ENCODE measurements at places on chromosomes 3 and 15.

GRCh38 chr3:123134671-123135070, 67.1 kb upstream of the SEC22A start:
- no peak for DNase-seq

DNA sequence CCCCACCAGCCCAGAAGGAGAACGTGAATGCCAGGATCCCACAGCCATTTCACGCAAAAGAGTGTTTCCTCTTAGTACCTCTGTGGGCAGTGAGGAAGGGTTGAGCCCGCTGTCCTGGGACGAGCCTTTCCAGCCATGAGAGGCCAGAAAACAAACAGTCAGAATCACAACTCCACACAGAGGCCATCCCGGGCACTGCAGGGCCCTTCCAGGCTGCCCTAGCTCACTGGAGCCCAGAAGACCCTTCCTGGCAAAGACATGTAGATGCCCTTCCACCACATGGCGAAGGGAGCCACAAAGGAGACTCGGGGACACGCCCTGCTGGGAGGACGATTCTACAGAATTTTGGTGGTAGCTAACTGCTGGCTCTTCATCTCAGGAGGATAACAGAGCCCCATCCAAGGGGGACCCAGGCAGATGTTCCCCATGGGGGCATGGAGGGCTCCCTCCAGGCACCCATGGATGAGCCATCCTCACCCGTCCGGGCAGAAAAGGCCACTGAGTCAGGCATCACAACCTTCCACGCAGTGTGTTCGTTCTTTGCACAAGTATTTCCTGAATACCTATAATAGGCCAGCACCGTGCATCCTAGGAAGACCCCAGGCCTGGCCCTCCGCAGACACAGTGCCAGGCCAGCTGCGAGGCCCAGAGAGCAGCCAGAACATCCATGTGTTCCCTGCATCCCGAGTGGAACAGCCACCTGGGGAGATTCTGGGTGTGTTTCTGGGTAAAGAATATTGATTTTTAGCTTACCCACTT, 47.2 kb downstream of the SLC12A8 start:
- DNase-seq, result no peak

DNA sequence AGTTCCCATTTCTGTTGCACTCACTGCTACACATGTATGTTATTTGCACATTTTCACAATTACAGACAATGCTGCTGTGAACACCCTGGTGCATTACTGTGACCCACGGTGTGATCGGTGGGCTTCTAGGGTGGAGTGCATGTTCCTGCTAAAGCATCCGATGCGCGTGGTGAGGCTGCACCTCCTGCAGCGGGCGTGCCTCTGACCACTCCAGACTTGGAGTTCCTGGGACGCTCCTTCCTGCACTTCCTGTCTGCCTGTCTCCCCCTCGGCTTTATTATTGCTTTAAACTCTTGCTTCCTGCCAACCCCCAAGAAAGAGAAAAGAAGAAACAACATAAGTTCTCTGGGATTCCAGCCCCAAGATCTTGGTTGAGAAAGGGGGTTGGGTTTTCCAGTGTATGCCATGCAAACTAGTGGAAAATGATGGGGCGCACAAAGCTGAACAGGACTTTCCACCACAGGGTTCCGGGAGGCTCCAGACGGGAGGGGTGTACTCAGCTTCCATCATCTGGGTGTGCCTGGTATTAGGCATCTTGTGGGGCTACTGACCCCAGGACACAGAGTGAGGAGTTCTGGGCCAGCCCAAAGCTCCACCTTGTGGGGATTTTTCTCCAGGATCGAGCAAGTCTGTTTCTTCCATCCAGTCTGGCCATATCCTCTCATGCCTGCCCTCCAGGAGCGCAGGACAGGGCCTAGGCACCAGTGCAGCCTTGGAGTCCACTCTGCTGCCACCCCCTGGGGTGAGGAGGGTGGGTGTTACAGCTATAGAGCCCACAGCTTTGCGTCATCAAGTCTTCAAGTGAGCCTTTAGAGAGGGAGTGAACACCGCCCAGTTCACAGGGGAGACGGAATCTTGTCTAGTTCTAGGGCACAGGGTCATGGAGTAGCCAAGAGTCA, 11.2 kb downstream of the RPL32 start:
- no peak for DNase-seq

DNA sequence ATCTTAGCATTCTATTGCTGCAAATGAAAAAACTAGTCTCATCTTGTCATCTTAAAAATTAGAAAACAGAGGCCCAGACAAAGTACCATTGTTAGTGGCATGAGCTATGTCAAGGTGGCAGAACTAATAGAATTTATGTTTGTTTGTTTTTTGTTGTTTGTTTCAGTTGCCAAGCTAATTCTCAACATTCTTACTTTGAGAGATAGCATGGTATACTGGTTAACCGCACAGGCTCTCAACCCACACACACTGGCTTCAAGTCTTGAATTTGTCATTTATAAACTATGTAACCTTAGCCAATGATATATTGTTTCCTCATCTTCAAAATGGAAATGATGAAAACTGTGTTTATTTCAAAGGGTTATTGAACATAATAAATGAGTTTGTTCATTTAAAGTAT, 367.6 kb upstream of the PLSCR5 start:
- DNase-seq, result no peak

- DNase-seq, result no peak
Measured at GRCh38 chr3:25747033-25747432, 36.2 kb downstream of the NGLY1 start.

DNA sequence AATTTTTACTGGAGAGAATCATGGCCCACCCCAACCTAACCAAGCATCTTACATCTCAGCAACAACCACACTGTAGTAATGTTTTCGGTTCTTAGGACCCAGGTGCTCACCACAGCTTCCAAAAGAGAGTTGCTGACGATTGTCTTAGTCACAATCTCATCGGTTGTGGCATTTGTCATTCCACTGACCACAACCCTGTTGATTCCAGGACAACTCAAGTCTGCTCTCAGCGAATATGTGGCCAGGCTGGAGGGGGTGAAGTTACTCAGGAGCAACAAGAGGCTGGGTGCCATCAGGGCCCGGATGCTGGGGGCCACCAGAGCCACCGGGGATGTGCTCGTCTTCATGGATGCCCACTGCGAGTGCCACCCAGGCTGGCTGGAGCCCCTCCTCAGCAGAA, 25.9 kb downstream of the GALNT15 start:
- DNase-seq, result no peak

DNA sequence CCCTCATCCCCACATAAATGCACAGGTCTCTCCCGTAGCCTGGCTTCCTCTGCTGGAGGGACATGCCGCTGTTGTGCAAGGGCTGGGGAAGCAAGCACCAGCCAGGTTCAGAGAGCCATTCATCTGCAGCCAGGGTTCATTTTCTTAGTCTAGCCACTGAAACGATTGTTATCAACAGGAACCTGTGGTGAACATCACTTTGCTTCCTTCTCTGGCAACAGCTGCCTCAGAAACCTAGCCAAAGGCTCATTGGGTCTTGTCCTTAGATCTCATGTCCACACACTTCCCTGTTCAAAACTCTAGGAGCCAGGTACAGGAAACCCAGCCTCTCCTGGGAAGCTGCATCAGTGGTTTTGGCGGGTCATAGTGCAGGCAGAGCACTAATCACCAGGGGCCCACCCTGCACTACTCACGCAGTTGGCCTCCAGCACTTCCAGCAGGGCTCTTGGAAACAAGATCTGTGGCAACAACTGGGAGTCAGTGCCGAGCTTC, 47.0 kb downstream of the OXNAD1 start:
- no peak for DNase-seq

- no peak for DNase-seq
Measured at GRCh38 chr3:15959434-15959811, 161.6 kb upstream of the ANKRD28 start.

- no peak for DNase-seq
Measured at GRCh38 chr15:64558460-64559179, 98.2 kb downstream of the ZNF609 start.

GRCh38 chr3:145429546-145429945, 731.4 kb downstream of the PLOD2 start:
- no peak for DNase-seq

DNA sequence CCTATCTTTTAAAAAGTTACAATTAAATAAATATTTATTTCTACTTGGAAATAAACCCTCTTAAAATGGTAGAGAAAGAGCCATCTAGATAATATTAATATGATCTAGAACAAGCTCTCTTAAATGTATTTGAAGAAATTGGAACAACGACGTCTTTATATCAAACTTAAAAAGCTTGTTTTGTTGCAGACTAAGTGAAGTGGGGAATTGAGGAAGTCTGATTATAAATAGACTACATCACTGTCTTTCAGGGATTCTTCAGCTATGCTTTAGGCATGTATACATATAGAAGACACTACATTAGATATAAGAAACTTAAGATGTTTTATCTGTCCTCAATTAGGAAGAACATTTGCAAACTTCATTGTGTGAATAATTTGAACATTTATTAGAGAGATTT, 1.8 kb downstream of the BCHE start:
- DNase-seq, result no peak

DNA sequence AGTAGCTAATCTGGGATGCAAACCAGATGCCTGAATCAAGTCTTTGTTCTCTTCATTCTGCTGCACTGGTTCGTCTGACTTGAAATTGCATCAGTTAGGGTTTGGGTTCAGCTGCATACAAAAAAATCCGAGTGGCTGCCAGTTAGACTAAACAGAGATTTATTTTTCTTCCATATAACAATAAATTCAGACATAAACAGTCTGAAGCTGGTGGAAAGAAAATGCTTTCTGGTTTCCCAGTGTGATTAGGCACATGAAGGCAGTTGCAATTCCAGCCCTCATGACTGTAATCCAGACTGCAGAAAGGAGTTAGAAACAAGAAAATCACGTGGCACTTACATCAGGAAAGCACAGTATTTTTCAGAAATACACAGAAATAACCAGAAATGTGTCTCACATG, 930.7 kb downstream of the MCTP2 start:
- no peak for DNase-seq

GRCh38 chr15:89475661-89476060, 20.7 kb downstream of the RHCG start:
- DNase-seq, result no peak

- no peak for DNase-seq
Measured at GRCh38 chr3:63595221-63595620, 57.3 kb upstream of the SNTN start.

- peak; percentile 49 for DNase-seq
Measured at GRCh38 chr3:134423153-134423552, 48.9 kb upstream of the AMOTL2 start.

GRCh38 chr15:46280762-46281542, 646.1 kb downstream of the SQOR start:
- no peak for DNase-seq

- no peak for DNase-seq
Measured at GRCh38 chr3:107600780-107601179, 78.0 kb downstream of the BBX start.

- DNase-seq, result no peak
Measured at GRCh38 chr3:38268522-38268921, 2.9 kb downstream of the SLC22A13 start.

DNA sequence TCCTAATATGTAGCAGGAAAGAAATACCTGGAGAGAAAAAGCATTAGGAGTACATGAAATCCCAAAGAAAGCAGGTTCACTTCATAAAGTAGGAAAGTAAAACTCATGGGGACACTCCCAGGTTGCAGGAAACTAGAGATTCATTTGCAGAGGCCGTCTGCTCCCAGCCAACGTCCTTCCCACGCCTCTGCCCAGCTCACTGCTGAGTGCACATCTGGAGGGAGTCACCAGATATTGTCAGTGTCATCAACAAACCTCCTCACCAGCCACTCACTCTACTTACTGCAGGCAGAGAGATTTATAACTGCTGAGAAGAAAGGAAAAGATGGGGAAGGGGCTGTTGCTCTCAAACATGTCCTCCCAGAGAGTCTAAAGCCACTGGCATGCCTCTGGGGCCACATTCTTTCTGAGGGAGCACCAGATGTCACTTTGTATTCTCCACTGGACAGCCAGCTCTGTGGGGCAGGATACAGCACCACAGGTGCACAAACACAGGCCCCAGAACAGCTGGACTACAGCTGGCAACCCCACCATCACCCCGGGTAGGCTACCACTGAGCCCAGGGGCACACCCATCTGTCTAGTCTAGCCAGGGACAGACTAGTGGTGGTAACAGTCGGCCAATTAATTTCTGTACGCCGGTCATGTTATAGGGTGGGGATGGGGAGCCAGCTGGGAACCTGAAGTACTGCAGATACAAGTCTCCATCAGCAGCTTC, 64.5 kb downstream of the NPTN start:
- DNase-seq, result no peak

- DNase-seq, result no peak
Measured at GRCh38 chr3:154085799-154086198, 35.4 kb upstream of the ARHGEF26 start.

DNA sequence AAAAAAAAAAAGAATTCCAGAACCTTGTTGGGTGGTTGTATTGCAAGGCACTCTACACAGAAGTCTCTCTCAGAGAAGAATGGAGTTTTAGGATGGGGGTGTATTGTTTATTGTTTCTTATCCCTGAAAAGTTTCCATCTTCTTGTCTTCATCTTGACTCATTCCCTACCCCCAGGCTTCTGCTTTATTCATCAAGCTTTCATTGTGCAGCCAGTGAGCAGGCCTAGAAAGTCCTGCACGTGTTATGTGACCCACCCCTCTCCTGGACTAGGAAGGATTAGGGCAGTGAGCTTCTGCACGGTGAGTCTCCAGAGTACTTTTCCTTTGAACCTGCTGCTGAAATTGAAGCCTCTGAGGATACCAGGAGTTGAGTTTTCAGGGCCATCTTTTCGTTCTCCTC, 150.9 kb upstream of the IL12A start:
- DNase-seq, result no peak

DNA sequence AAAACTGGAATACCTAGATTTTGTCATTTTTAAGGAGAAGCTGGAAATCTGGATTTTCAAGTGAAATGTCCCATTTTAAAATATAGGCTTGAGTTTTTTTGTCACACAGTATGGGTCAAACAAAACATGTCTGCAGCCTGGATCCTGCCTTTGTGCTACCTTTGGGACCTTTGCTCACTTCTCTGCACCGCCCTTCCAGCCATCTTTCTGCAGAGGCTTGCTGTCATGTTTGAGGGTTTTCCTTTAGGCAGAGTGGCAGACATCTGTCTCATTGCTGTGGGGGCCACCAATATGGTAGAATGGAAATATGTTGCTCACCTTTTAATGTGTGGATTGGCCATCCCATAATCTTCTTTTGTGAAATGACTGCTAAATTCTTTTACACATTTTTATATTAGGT, 136.3 kb downstream of the EEFSEC start:
- DNase-seq, result no peak

- no peak for DNase-seq
Measured at GRCh38 chr3:27590437-27591298, 106.5 kb upstream of the SLC4A7 start.

- no peak for DNase-seq
Measured at GRCh38 chr15:60592371-60593169, 113.6 kb upstream of the ICE2 start.

- DNase-seq, result no peak
Measured at GRCh38 chr3:194474675-194475074, 12.1 kb downstream of the ATP13A3 start.

GRCh38 chr3:36792342-36792741, 28.0 kb upstream of the DCLK3 start:
- no peak for DNase-seq

GRCh38 chr15:83283138-83283812, 1.2 kb downstream of the BNC1 start:
- DNase-seq, result no peak

- DNase-seq, result peak; percentile 6
Measured at GRCh38 chr15:89361451-89362202, 27.0 kb upstream of the POLG start.

All from HFF-Myc (cell line).